ENCODE measurements at places on chromosomes 12 and 14.

DNA sequence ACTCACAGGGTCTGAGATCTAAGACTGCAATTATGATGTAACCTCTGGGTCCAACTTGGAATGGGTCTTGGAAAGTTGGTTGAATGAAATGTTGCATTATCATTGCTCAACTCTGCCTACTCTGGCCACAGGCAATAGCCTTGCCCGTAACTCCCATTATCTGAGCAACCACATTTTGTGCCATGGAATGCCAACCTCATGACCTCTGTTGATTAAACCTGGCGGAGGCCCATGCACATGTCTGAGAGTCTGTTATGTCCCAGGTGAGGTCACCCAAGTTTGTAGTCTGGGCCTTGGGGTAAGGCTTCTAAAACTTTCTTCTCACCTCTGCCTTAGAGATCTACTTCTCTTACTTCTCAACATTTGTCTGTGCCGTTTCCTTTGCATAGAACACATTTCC, 140.9 kb downstream of the TBX5 start:
- ATAC-seq = no peak

DNA sequence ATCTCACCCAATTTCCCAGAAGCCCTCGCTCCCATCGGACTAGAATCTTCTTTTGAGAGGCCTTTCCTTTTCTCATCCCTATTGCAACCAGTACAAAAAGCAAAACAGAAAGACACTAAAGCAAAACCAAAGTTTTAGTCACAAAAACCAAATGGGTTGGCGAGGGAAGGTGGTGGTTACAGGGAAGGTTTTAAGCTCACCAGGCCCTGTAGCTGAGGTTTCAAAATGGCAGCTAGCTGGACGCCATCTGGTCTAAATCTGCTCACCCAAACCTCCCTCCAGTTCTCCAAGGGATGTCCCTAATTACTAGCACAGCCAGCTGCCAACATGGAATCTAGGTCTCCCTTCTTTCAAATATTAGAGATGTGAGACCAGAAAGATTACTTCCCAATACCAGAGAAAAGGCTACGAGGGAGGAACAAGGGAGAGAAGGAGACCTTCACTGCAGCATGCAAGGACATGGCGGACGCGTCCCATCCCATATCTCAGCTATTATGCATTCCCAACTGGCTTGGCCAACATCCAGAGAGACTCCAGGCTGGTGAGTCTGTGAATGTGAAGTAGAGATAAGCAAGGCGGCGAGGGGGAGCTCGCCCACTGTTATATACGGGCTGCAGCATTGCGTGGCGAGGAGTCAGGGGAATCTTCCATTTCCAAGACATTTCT, 70.8 kb downstream of the DPF3 start:
- no peak for ATAC-seq

DNA sequence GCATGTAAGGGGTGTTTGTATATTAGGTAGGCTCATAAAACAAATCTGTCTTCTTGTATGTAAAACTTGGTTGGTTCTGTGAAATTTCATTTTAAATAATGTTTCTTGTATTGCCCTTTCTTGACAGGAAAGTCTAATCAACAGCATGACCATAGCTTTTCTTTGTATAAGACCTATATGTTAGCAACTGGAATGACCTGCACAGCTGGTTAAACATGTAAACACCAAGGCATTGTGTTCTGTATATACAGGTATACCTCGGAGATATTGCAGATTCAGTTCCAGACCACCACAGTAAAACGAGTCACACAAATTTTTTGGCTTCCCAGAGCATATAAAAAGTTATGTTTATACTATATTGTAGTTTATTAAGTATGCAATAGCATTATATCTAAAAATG, 183.6 kb downstream of the ERC1 start:
- ATAC-seq = peak; percentile 57

GRCh38 chr12:114936148-114937079, 252.4 kb upstream of the TBX3 start:
- ATAC-seq = peak; percentile 71

DNA sequence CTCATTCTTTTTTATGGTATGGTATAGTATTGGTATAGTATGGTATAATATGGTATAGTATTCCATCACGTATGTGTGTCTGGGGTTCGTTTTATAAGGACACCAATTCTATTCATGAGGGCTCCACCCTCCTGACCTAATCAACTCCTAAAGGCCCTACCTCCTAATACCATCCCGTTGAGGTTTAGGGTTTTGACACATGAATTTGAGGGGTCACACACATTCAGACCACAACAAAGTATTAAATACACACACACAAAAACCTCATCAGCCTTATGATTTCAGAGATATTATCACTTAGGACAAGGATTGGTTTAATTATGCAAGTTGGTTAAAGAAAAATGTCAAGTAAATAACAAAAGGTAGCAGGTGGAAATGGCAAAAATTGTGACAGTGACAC, 54.1 kb upstream of the CHST11 start:
- ATAC-seq = no peak

DNA sequence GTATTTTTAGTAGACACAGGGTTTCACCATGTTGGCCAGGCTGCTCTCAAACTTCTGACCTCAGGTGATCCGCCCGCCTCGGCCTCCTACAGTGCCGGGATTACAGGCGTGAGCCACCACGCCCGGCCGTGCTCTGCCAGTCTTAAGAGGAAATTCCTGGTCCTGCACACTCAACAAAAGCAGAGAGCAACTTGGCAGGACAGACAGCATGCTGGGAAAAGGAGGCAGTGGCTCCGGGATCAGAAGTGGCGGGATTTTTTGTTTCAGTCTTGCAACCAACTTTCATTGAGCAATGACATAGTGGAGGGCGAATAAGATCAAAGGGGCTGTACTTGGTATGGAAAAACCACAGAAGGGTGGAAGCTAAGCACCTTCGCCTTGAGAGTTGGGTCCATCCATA, 2.1 kb downstream of the CKAP4 start:
- ATAC-seq = peak; percentile 74

GRCh38 chr14:101475456-101476257, 85.6 kb upstream of the DIO3 start:
- peak; percentile 50 for ATAC-seq

GRCh38 chr14:70886421-70887206, 20.6 kb upstream of the PCNX1 start:
- ATAC-seq = peak; percentile 12

- peak; percentile 83 for ATAC-seq
Measured at GRCh38 chr12:510071-510825, 50.5 kb downstream of the B4GALNT3 start.

DNA sequence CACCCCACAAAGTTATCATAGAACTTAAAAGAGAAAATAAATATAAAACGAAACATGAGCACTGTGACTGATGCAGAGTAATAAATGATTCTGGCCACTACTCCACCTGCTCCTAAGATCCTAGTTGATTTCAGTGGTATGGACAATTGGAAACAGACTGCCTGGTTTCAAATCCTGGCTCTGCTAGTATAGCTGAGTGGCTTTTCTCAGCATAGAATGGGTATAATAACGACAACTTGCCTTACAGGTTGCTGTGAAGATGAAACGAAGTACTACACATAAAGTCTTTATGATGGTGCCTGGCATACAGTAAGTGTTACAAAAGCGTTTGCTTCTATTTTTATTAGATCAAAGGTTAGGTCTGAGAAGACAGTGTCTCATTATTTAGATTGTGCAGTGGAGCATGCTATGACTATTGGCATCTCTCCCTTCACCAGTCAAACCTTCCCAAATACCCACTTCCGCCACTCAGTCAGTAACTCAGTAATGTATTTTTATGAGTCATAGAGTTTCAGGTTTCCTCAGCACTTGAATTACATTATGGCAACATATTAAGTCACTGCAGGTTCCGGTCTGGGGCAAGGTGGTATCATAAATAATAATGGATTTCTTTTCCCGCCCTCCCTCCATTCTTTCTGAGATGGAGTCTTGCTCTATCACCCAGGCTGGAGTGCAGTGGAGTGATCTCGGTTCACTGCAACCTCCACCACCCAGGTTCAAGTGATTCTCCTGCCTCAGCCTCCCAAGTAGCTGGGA, 29.7 kb upstream of the NR2C1 start:
- ATAC-seq = peak; percentile 99

- no peak for ATAC-seq
Measured at GRCh38 chr12:81722004-81722403, 37.1 kb downstream of the PPFIA2 start.

Measured in esophagus mucosa (tissue), 1 donor.